ENCODE measurements at places on chromosomes 2 and 18.

DNA sequence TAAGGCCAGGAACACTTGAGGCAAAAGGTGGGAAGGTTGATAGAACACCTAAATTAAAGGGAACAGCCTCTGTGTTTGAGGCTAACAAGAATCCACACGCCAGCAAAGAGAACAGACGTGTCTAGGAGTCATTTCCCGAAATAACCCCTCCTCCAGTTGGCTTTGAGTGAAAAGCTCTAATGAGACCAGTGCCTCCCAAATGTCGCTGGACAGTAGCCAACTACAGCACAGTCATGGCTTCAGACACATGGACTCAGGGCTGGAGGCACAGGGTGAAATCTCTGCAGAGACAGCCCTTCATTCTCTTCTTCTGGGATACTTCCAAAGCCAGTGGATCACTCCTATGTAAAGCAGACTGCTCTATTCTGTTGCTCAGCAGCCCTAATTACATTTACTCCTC lies 49.6 kb downstream of the SOWAHC start:
- DNase-seq, result no peak

GRCh38 chr2:233772583-233772982 lies 5.5 kb upstream of the MROH2A start:
- DNase-seq, result no peak

DNA sequence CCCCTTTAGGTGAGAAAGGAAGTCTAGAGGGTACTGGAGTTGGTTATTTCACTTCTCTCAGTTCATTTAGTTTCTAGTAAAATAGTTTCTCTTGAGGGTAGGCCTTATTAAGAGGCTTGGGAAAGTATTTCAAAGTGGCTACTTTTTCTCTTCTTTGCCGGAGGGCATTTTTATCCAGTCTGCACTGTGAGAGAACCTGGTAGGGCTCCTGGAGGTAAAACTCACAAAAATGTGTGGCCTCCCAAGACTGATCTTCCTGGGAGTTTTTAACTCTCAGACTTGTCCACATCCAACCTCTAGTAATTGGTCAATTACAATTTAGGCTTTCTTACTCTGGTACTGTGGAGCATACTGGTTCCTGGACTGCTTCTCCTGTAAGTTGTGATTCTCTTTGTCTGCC lies 28.0 kb downstream of the EHBP1 start:
- no peak for DNase-seq

GRCh38 chr2:227363756-227364155 lies 15.3 kb downstream of the TM4SF20 start:
- DNase-seq, result no peak

- no peak for DNase-seq
Observed at GRCh38 chr18:76471593-76471992, 23.4 kb downstream of the ZNF516 start.

- no peak for DNase-seq
Observed at GRCh38 chr2:144431998-144432397, 87.9 kb downstream of the ZEB2 start.

DNA sequence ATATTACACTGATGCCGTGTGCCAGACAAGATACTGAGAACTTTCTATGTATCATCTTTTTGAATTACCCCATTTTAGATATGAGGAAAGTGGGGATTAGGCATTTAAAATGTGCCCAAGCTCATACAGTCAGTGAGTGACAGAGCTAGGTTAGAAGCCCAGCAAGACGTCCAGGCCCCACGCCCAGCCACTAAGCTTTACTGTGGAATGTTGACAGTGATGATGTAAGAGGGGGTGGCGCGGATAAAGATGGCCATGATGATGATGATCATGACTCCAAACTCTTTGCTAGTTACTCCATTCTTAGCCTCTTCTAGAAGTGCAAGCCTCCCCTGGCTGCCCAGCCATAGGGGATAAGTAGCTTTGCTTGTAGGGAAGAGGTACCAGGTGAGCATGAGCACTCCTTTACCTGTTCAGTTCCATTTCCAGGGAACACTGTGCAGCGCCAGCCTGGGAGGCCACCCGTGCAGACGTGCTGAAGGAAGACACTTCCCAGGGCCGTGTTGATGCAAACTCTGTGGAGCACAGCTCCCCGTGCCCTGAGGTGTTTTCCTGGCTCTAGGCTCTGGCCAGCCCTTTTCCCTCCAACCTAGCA lies 65.5 kb downstream of the BCL2L11 start:
- no peak for DNase-seq

DNA sequence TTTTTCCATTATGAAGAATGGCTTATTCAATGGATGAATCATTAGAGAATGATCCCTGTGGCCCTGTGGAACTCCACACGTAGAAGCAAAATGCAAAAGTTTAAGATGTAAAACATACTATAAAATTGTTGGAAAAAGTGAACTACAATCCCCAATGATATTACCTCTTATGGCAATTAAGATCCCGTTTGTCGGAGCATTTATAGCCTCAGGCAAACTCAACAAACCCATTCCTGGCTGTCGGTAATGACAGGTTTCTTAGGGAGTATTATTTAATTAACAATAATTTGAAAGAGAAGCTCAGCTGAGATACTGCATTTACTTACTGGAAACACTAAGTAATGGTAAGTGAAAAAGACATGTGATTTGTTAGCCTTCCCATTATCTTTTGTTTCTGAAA lies 138.3 kb downstream of the CDH20 start:
- DNase-seq, result no peak

DNA sequence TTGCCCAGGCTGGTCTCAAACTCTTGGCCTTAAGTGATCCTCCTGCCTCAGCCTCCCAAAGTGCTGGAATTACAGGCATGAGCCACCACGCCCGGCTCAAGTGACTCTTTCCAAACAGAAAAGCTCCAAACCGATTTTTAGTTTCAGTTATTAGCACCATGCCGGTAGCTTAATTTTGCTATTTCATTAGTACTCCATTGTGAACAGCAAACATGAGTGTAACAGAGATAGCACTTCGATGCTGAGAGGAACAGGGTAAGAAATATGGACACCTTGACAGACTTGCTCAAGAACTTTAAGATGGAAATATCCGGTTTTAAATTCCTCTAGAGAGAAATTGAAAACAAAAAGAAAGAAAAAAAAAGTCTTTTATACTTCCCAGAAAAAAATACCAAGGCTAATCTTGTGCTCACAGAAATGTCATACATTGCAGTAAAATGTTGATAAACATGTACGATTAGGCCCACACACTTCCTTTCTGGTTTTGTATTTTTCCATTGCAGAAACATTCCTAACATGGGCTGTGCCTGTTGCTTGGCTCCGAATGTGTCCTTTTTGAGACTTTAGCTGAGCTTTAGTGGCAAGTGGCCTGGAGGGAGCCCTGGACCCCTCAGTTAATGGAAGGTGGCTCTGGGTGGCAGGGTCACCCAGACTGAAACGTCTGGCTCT lies 18.3 kb downstream of the FHL2 start:
- no peak for DNase-seq

GRCh38 chr2:235599596-235600338 lies 105.9 kb downstream of the AGAP1 start:
- DNase-seq, result no peak

- no peak for DNase-seq
Observed at GRCh38 chr2:17620280-17620679, 79.8 kb downstream of the VSNL1 start.

GRCh38 chr2:44448860-44449527 lies 87.2 kb downstream of the CAMKMT start:
- DNase-seq, result no peak

DNA sequence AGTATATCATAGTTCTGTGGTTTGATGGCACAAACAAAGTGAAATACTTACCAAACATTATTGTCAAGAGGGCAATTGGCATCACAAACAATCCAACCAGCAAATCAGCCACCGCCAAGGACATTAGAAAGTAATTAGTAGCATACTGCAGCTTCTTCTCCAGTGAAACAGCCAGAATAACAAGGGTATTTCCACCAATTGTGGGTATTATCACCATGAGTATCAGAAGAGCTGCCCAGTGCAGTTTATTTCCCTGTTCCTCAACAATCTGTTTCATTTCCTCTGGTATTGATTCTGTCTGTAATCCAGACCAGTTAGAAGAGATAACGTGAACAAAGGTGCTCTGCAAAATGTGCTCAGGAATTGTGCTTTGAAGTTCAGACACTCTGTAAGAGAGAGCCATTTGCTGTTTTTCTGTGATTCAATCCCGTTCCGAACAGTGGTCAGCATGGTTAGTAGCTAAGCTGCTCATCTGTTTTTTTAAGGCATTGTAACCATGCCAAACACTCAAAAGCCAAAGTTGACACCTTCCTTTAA lies 1.4 kb downstream of the HTR2B start:
- no peak for DNase-seq

- no peak for DNase-seq
Observed at GRCh38 chr2:75155115-75155514, 44.2 kb downstream of the TACR1 start.

- DNase-seq, result no peak
Observed at GRCh38 chr2:11542275-11542819, 8.5 kb downstream of the GREB1 start.

- peak; percentile 37 for DNase-seq
Observed at GRCh38 chr2:97713296-97714083, at the start of gene ZAP70. Gene ZAP70 (plus strand): TSS chr2:97713576. CDS start chr2:97724037, 10,461 bp downstream.

DNA sequence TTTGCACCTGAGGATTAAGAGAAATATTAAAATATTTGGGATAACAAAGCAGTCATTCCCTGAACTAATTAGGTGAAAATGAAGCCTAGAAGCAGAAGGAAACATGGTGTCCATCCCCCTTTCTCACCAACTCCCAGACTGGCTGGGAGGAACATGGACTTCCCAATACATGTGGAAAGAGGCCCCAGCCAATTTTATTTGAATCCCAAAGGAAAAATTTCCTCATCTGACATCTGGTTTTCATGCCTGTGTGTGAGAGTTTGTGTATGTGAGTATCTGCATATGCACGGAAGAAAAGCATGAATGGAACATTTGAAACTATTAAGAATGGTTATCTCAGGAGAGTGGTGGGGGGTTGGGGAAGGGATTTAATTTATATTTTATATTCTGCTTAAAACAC lies 84.3 kb downstream of the COPS8 start:
- no peak for DNase-seq

- no peak for DNase-seq
Observed at GRCh38 chr2:96471772-96472171, 33.4 kb downstream of the NEURL3 start.

DNA sequence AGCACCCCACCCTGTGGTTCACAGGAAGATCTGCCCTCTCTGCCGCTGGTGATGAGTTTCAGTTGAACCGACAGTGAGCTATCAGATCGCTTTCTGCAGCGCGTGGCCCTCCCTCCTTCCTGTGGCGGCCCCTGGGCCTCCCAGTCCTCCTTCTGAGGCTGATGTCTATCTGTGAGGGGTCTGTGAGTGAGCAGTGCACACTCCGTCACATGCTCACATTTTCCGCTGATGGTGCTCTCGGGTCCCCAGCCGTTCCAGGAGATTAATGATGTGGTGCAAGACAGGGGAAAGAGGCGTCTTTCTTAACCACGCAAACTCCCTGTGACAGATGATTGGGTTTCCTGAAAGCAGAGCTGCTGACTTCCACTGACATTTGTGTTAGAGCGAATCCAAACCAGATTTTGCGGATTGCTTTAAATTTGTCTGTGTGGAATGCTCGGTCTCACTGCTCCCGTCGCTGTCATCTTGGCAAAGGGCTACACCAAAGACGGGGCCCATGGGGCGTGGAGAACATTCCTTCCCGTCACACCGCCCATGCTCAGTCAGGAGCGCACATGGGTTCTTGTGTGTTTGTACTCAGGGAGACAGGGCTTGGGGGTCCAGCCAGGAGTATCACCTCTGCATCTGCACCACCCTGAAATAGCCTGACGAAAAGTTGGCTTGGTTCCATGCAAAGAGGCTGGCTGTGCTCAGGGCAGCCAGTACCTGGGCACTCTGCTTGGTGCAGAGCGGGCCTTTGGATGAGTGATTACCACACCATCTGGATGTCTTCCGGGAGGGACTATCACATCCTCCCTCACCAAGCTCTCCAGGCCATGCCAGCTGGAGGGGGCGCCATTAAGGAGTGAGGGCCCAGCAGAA lies 154.7 kb upstream of the HS6ST1 start:
- no peak for DNase-seq

GRCh38 chr18:42606886-42607495 lies 508.5 kb downstream of the RIT2 start:
- DNase-seq, result no peak

DNA sequence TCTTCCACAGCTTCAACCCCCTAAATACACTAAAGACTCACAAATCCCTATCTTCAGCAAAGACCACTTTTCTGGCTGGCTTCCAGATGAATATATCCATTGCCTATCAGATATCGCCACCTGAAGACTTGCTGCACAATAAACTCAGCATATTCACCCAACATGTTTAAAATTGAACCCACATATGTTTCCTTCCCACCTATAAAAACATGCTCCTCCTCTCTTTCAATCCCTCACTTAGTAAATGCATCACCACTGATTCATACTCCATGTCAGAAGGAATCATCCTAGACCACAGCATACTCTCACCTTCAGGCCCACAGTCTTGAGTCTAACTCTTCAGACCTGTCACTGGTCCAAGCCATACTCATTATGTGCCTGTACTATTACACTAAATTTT lies 5.3 kb downstream of the SPC25 start:
- DNase-seq, result no peak

DNA sequence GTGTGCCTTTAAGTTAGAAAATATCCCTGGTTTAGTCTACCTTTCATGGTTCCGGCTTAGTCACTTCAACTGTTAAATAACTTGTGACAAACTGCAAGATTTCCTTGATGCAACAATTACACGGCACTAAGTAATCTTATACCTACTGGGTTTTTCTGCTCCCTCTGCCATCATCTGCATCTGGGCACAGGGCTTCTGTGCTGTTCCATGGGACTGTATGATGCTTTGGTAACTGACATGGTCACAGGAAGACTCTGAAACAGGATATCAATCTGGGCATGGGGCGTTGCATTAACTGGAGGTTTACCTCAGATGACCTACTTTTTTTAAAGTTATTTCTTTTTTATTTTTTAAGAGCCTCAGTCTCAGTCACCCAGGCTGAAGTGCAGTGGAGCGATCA lies 365.4 kb downstream of the SS18 start:
- no peak for DNase-seq

DNA sequence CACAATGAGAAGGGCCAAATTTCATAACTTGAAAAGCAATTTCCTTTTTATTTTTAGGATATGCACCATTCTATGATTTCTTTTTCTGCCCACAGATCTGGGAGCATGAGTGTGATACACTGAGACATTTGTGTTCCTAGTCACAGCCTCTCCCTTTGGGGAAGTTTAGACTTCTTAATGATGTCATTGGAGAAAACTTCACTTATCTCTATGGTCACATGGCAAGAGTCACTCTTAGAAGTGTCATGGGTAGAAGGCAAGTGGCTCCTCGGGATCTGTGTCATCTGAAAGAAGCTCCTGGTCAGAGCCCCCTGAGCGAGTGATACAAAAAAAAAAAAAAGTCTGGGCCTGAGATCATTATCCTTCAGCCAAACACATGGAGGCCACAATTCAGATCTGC lies 62.5 kb upstream of the LGALSL start:
- no peak for DNase-seq

- no peak for DNase-seq
Observed at GRCh38 chr2:138853761-138854160, 73.6 kb upstream of the NXPH2 start.
